ENCODE measurements at places on chromosomes 13 and 19.

GRCh38 chr13:61350341-61350740 lies 65.3 kb downstream of the PCDH20 start:
- DNase-seq = no peak

DNA sequence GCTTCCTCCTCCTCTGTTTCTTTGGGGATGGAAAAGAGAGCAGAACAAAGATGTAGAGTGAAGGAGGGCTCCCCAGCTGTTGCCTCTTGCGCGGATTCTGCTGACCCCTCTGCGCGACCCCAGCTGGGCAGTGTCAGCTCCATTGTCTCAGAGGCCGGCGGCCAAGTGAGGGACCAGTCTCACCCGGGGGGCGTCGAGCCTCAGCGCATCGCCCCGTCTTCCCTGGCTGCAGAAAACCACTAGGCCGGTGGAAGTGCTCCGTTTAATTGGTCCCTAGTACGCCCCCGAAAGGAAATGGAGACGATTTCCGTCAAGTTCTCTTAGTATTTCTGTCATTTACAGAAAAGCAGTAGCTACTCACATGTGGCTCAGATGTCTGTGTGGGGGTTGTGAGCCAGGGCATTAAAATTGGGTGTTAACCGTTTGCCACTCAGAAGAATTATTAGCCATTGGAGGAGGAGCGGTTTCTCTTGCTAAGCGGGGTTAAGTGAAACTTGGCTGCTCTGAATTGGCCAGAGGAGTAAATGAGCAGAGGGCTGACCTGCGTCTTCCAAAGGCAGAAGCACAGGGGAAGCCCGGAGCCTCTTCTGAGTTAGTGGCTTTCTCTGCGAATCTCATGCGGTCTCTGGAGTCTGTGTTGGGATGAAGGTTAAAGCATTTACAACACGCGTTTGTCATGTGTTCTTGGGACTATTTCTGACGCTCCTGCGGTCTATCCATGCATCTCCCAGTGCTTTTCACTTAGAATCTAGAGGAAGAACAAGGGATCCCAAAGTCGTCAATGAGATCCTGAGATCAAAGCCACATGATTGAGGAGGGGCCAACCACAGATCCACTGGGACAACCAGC lies 132.8 kb upstream of the MYO16 start:
- no peak for DNase-seq

DNA sequence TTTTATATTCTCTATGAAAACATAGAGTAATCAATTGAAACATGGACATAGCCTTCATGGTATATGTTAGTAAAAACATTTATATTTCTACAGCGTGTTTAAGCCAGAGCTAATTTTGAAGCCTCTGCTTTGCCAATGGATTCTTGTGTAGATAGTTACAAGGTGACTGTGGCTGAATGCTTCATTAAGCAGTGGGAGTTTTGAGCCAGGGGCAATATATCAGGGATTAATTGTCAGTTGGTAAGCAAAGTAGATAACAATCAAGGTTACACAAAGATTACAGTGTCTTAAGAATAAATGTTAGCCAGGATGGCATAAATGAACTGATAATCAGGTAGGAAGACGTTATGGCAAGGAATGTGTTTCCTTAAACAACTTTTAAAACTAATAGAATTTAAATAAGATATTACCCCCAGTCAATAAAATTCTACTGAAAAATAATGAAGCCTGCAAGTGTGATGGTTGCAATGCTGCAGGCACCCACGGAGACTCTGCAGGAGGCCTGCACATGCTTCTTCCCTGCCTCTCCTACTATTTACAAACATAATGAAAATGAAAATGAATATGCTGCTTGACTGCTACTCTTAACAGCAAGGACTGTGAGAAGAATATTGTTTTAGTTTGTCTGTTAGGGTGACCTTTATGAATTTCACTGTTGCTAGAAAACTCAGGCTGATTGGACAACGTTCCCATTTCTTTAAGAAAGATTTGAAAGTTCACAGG lies 588.5 kb downstream of the GPC5 start:
- no peak for DNase-seq

- DNase-seq = peak; percentile 58
Measured at GRCh38 chr13:99356262-99357091, 49.3 kb upstream of the GPR183 start.
